BE2C (cell line): ENCODE measurements at places on chromosomes 3 and 15.
A peak's percentile ranks its signal among the peaks of the same experiment; 100 is the strongest.

- no peak for DNase-seq
Measured at GRCh38 chr3:125647318-125648014, 52.2 kb upstream of the OSBPL11 start.

GRCh38 chr3:86708893-86709292 is 282.1 kb downstream of the VGLL3 start:
- no peak for DNase-seq

DNA sequence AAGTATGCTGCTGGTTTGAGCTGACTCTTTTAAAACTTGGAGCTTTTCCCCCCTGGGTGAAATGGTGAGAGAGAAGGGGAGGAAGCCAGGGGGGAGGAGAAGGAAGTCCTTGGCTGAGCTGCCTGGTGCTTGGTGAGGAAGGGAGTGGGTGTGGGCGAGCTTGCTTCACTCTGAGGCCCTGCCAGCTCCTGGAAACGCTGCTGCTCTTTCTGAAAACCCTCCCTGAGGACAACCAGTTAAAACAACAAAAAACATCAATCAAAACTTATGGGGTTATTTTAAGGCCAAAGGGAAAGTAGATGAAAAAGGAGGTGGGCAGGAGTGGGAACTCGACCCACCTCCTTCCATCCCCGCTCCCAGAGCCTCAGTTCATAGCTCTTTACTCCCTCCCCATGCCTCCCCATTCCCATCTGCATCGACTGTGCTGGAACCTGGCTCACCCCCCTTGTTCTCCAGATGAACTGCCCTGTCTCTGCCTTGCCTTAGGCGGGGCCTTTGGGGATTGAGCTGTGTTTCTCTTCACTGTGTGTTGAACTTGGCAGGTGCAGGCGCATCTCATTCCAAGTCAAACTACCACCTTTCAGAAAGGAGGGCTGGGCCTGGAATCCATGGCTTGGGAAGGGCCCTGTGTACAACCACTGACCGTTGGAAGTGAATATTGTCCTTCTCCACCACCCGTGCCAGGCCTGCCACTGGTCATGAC is 166.1 kb downstream of the ZNF621 start:
- DNase-seq = no peak

DNA sequence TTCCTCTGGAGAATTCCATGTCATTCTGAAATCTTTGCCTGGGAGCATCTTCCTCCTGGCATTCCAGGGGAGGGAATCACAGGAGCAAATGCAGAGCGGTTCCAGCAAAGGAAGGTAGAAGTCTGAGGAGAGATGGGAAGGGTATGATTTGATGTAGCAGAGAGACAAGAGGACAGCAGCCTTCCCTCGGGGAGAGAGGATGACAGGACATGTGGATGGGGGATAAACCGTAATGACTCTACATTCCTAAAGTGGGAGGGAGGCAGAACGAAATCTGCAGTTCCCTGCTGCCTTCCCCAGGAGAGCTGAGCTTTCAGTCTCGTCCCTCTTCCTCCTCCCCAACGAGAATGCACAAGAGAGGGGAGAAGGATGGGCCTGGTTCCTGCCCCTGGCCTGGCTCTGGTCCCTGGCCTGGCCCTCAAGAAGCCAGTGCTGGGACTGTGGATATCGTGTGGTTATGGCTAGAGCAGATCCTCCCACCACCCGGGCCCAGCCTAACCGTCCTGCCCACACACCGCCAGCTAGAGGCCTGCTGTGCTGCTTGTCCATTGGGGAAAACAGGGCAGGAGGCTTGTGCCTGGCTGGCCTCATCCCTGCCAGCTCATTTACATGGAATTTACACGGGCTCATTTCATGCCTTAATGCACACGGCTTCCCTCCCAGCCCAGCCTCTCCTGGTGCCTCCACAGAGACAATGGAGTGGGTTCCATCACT is 26.6 kb downstream of the SEMA7A start:
- peak; percentile 39 for DNase-seq

GRCh38 chr3:69385723-69386555 is at the start of gene FRMD4B:
Gene FRMD4B (minus strand): TSS chr3:69386088. CDS start chr3:69385989, 99 bp downstream.
- peak; percentile 72 for DNase-seq

DNA sequence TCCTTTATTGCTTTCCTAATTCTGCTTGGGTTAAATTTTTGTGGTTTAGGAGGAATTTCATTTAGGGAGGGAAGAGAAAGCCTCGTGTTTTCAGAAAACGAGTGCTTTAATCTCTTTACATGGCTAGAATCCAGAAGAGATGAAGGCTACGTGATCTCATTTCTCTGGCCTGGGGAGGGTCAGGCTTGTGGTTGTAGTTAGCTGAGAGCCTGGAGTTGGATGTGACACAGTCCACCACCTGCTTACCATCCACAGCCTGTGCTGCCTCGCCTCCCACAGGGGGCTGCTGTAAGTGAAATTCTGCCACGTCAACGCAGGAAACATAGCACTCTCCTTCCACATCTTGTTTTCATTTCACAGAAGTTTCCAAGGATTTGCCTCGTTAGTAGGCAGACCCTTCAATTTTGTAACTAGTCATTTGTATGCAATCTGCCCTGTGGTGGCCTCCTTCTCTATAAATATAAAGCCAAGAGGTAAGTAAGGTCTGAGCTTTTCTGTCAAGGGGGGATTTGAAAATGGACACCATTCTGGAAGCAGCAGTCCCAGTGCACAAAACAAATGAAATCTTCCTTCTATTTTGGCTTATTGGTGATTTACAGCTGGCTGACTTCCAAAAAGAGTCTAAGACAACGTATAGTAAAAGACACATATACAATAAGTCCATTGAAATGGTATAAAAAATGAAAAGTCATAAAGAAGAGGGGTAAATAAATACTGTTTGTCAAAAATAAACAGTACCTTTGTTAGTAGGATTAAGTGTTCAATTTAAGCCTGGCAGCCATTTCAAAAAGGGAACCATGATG is 3.4 kb downstream of the GXYLT2 start:
- DNase-seq = peak; percentile 24

GRCh38 chr3:117814975-117815374 is 1105.4 kb downstream of the TUSC7 start:
- DNase-seq = no peak

DNA sequence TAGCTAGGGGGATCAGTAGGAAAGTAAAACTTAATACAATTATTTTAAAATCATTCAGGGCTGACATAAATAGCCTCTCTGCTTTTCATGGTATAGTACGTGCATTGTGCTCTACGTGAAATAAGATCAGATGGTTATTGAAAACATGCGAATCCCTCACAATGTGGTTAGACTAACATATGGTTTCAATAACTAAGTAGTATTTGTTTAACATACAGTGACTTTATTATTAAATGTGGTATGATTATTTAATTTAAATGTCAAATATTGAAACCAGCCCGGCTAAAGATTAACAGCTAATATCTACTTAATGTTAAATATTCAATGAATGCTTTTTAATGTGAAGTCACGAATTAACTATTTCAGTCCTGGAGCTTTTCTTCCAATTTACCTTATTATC is 473.9 kb upstream of the THBS1 start:
- DNase-seq = no peak

DNA sequence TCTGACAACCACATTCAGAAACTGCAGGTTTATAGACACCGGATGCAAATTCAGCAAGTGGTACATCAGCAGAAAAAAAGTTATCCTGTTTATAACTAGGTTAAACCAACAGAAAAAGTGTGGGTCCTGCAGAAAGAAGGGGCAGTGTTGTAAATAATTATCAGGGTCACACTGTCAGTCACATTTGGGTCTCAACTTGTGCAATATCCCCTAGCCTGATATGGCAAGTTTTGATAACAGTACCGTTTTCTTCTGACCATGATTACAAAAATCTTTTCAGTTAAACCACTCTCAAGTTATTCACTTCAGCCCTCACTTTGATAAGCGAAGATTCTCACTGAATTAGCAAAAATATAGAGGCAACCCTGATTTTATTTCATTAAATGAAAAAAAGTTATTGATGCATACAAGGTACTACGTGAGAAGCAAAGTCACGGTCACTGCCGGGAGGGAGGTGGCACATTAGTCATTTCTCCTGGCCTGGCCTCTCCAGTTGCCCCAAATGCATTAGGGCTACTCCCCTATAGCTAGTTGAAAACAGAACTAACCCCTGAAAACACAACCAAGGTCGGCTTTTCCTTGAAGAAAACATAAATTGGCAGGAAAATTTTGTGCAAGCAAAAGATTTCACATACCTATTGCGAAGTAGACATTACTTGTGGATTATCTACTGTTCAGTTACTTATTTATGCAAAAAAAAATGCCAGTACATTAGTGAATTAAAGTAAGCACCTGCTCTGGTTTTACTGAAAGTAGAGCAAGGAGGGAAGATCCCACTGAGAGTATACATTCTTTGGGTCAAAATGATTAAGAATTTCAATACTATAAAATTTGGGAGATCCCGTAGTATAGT is 28.6 kb downstream of the IL5RA start:
- no peak for DNase-seq

- DNase-seq = peak; percentile 45
Measured at GRCh38 chr3:184380185-184380626, 352 bp downstream of the CHRD start.

DNA sequence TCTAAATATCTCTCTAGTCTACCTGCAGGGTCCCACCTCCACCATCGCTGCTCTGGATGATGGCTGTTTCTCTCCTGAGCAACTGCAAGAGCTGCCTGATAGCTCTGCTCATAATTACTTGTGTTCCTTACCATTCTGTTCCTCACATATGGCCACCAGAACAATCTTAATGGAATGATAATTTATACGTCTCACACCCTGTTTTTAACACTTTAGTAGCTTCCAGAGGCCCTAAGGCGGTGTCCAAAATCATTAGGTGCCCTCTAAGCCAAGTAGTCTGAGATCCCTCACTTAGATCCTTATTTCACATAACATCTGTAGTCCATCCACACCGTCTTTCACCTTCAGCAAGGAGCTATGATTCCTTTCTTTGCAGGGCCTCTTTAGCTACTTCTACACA is 373.3 kb downstream of the GBE1 start:
- DNase-seq = no peak

GRCh38 chr15:77504306-77504705 is 83.6 kb downstream of the HMG20A start:
- DNase-seq = no peak

- peak; percentile 40 for DNase-seq
Measured at GRCh38 chr3:51982352-51982837, 940 bp upstream of the ACY1 start.

DNA sequence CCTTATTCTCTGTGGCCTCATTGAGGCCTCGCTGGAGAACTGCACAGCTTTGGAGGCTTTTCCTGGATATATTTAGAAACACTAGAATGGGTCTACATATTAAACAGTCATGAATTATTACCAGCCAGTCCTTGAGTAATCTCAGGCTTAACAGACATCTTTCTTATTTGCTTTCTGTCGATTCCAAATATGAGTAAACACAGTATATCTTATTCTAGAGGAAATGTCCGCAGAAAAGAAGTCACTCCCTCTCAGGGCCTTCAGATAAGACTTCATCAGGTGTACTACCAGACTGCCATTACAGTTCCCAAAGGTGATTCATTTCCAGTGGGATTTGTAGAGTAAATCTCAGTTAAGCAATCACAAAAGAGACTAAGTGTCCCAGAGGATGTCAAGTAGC is 310.7 kb downstream of the RBMS3 start:
- no peak for DNase-seq

DNA sequence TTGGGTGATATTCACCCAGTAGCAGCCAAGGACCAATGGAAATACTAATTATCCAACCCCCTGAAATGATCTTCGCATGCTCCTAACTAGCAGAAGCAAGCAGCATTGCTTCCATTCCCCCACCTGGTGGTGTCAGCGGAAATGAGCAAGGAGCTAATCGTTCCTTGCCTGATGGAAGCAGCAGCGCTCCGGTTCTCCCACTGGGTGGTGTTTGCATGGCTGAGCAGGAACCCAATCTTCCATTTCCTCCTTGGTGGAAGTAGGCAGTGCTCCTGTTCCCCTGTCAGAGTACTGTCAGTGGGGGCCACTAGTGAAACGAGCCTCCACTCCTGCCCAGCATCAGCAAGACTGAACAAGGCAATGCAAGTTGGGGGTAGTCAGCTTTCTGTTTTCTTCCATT is 311.5 kb downstream of the CACNA2D3 start:
- DNase-seq = peak; percentile 34

GRCh38 chr3:73094129-73094528 is 32.7 kb downstream of the EBLN2 start:
- no peak for DNase-seq

- no peak for DNase-seq
Measured at GRCh38 chr15:28026221-28026620, 72.9 kb downstream of the OCA2 start.

GRCh38 chr3:192212979-192213378 is 514.4 kb downstream of the FGF12 start:
- no peak for DNase-seq

DNA sequence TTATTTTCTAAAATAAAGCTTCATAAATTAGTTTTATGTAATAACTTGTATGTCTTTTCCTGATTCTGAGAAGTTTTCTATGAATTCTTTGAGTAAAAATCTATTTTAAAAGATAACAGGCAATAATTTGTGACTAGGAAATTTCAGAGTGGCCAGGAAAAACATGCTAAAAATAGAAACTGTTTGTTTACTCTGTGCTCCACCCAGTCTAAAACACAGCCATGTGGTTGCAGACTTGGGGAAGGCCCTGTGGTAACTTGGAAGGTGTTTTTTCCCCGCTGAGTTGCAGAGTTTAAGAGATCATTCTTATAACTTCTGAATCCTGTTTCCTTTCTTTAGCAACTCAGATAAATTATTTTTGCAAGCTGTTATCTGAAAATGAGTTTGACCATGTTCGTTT is 21.9 kb downstream of the PLCL2 start:
- no peak for DNase-seq

- DNase-seq = peak; percentile 95
Measured at GRCh38 chr3:194135806-194136518, at the start of gene HES1. Gene HES1 (plus strand): TSS chr3:194136148. CDS start chr3:194136381, 233 bp downstream.

GRCh38 chr3:37174532-37175126 is at the start of gene LRRFIP2:
Gene LRRFIP2 (minus strand): TSS chr3:37174582. CDS start chr3:37148983, 25,599 bp downstream.
- DNase-seq = no peak

DNA sequence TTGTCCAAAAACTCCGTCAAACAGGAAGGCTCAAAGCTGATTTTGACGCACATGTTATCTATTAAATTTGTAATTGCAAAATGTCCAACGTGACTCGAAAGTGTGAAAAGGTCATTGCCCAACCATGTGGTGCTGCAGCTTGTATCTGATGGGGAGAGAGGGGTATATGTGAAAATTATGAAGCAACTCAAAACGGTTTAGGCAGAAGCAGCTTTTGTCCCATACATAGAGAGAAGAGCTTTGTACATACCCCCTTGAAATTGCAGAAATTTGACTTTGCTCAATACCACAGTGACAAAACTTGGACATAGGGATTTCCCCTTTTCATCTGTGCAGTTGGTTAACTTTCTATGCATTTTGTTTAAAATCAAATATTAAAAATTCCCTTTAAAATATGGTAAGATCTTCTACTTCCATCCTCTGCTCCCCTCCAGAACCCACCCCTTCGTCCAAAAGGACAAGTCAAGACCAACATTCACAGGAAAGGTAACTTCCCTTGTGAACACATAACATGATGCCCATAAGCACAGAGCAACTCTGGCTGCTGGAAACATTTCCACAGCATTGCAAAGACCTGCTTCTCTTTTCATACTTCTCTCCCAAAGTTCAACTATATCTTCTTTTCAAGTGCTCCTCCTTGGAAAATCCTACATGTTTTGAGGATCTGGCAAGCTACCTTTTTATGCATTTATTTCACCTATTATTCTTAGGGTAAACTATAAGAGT is 253.7 kb upstream of the THBS1 start:
- DNase-seq = no peak
